CD4-positive, alpha-beta T cell (primary cell): ENCODE measurements at places on chromosomes 2 and 18. TPM values are rescaled to one million over a fixed set of nuclear protein-coding genes. Genes with fewer than 3 reads are reported as not detected.
A peak's percentile ranks its signal among the peaks of the same experiment; 100 is the strongest.

PLGLB2 gene
- total RNA-seq: 1.6 TPM

CETN1 gene
- total RNA-seq: not detected

ANAPC1 gene
- total RNA-seq: 39.5 TPM

SLC9A2 gene
- total RNA-seq: not detected

LAMA1 gene
- total RNA-seq: not detected

TTR gene
- total RNA-seq: not detected

ABCA12 gene
- not detected for total RNA-seq

GRCh38 chr2:73925853-73926492, 707 bp upstream of the DGUOK start:
- peak overlapping the region; percentile 78 for H3K4me3 ChIP-seq
- peak overlapping the region; percentile 97 for H3K27ac ChIP-seq
- H3K4me1 ChIP-seq: peaks cover 38% of the 10 kb centered on the region
- no peak for DNase-seq
- H3K36me3 ChIP-seq: peaks cover 7% of the 10 kb centered on the region
- H3K27me3 ChIP-seq: no peaks in the 10 kb centered on the region

DNA sequence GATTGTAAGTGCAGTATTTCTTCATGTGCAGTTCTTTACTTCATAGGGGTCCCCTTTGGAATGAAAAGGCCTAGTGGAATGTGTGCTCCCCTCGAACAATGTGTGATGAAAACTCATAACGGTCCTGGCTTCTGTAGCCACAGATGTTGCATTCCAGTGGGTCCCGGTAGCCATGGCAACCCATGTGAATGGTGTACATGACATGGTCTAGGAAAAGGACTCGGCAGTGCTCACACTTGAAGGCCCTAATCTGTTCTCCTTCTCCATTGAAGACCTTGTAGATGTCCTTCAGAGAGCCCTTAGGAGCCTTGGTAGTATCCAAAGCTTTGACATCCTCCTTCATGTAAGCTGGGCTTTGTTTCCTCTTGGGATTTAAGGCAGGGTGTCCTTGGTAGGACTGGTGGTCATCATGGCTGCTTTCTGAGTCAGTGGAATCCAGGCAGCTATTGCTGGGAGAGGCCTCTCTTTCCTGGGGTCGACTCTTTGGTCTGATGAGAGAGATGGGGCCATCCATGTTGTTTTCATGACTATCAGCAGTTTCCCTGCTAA, 144.0 kb downstream of the IKZF2 start:
- no peaks in the 10 kb centered on the region for H3K27me3 ChIP-seq
- no peak for DNase-seq
- H3K27ac ChIP-seq: no peak overlapping the region
- no peaks in the 10 kb centered on the region for H3K36me3 ChIP-seq
- no peak overlapping the region for H3K4me3 ChIP-seq
- H3K4me1 ChIP-seq: no peaks in the 10 kb centered on the region

DNA sequence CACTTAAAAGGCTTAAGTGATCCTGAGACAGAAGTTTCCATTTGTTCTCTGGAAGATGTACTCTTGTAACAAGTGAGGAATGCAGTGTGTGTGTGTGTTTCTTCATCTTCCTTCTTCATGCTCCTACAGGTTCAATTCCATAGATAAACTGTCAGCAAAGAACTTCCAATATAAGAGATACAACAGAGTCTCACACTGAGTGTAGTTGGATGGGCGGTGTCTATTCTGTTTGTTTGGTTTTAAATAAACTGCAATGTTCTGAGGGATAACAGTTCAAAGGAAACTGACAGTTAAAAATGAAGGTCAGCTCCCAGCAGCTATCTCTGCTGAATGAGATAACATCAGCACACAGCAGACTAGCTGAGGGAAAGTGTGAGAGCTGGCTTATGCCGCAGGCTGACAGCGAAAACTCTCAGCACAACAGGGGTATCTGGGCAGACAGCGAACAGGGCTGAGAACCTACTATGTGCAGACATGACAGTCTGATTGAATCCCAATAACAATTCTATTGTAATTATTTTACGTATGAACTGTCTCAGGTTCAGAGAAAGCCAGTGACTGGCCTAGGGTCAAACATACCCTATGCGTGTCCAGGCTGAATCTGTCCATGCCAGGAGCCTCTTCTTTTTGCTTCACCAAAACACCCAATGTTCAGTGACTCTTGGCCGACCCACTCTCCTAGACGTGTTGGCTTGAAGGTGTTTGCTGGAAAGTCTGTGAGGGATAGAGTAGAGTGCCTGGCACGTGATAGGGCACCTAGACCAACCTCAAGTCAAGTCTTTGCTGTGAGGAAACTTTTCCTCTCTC, 201.9 kb upstream of the TRIB2 start:
- no peak for DNase-seq
- no peak overlapping the region for H3K4me3 ChIP-seq
- no peaks in the 10 kb centered on the region for H3K36me3 ChIP-seq
- H3K27ac ChIP-seq: peak overlapping the region; percentile 14

- H3K36me3 ChIP-seq: peaks cover 16% of the 10 kb centered on the region
- no peak overlapping the region for H3K27ac ChIP-seq
- no peak overlapping the region for H3K4me3 ChIP-seq
- DNase-seq: no peak
- H3K4me1 ChIP-seq: no peaks in the 10 kb centered on the region
- H3K27me3 ChIP-seq: no peaks in the 10 kb centered on the region
Measured at GRCh38 chr2:3179626-3180025, 198.0 kb downstream of the EIPR1 start.

GRCh38 chr2:133908171-133908570, 339.9 kb upstream of the NCKAP5 start:
- H3K27me3 ChIP-seq: no peaks in the 10 kb centered on the region
- no peak overlapping the region for H3K27ac ChIP-seq
- no peaks in the 10 kb centered on the region for H3K36me3 ChIP-seq
- H3K4me1 ChIP-seq: no peaks in the 10 kb centered on the region
- no peak for DNase-seq
- no peak overlapping the region for H3K4me3 ChIP-seq

DNA sequence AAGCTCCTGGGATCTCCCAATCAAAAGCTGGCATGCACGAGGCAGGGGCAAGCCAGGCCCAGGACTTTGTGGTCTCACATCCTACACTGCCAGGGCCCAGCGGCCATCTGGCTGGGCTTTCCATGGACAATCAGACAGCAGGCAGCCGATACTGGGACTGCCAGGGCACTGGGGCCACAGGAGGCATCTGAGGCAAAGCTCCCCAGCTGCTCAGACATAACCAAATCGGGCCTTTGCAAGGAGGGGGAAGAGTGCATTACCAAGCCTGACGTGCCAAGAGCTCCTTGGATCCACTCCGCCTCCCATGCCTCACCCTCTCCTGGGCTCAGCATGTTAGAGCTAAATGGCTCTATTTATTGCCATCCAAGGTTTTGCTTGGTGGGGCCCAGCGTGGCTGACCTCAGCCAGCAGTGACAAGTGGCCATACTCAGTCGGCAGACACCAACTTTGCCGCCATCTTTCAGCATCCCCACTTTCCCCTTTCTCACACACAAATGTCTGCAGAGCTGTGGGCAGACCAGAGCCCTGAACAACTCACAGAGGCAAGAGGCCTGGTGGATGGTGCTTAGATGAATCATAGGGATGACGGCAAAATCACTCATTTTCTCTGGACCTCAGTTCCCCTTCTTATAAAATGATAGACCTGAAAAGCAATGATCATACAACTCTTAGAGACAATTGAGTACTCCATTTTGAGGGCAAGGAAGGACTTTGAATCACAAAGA, 200.8 kb downstream of the TTC32 start:
- no peaks in the 10 kb centered on the region for H3K27me3 ChIP-seq
- no peak for DNase-seq
- no peak overlapping the region for H3K27ac ChIP-seq
- H3K4me3 ChIP-seq: no peak overlapping the region
- H3K4me1 ChIP-seq: no peaks in the 10 kb centered on the region
- no peaks in the 10 kb centered on the region for H3K36me3 ChIP-seq

- no peak overlapping the region for H3K27ac ChIP-seq
- H3K4me3 ChIP-seq: no peak overlapping the region
- no peaks in the 10 kb centered on the region for H3K27me3 ChIP-seq
- DNase-seq: no peak
Measured at GRCh38 chr2:101860782-101861181, 131.0 kb upstream of the IL1R2 start.

DNA sequence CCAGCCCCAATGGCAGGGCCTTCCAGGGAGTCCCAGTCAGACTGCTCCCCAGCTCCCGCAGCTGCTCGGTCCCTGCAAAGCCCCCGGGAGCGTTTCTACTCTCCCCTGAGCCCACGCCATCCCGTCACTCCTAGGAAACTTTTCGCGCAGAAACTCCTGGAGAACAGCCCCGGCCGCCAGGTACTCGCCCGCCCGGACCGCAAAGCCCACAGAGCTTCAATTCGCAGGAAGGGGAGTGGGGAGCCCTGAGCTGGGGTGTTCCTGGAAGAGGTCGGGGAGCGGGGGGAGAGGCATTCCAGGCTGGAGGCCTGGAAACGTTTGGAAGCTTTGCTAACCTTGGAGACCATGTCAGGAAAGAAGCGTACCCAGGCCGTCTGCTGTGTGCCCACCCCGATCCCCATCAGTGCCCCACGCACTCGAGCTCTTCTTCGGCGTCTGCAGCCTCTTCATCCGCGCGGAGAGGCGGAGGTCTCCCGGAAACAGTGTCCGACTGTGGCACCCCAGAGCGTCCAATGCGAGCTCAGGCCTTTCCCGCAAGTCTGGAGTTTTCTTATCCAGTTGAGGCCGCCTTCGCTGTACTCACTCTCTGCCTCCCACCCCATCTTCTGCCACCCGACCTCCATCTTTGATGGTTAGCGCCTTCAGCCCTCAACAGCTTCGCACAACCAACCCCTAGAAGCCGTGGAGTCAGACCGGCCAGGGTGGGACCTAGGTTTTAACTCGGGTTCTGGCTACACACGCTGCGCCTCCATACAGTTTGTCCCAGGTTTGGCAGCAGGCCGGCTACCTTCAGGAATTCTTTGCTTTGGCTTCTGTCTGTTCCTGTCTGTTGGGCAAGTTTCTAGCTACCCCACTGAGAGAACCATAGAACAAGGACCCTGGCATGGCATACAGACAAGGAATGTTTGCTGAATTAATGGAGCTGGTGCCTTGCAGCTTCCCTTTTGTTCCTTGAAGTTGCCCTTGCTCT, 3.7 kb downstream of the PCGF1 start:
- peaks cover 18% of the 10 kb centered on the region for H3K36me3 ChIP-seq
- peaks cover 60% of the 10 kb centered on the region for H3K27me3 ChIP-seq
- no peak for DNase-seq
- H3K4me3 ChIP-seq: peak overlapping the region; percentile 53
- H3K4me1 ChIP-seq: peaks cover 65% of the 10 kb centered on the region

DNA sequence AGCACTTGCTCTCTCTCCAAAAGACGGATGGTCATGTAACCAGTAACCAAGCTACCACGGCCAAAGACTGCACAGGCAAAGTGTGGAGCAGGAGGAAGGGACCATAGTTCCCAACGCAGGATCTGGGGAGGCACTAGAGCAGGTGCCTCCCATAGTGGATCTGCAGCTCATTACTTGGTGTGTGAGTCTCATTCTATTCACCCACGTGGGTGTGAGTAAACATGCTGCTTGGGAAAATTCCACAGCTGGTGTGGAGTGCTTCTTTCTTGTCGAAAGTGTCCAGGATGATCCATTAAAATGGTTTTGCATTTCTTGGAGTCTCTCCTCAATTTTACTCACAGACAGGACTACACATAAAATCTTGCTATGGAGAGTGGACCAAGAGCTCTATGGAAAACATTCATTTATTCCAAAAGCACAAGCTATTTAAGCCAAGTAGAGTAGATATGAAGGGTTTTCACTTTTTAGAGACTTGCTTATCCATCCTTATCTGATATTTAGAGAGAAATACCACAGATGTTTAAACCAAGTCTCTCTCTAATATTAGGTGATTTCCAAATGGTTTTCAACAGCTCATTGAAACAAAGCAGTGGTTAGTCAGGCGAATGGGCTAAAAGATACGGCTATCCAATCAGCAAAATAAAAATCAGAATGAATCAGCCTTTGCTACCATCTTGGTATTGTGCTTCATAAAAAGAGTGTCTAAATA, 104.3 kb upstream of the CCDC195 start:
- no peak overlapping the region for H3K4me3 ChIP-seq
- H3K27me3 ChIP-seq: no peaks in the 10 kb centered on the region
- H3K27ac ChIP-seq: no peak overlapping the region
- DNase-seq: no peak

- no peaks in the 10 kb centered on the region for H3K36me3 ChIP-seq
- H3K4me3 ChIP-seq: no peak overlapping the region
- H3K27ac ChIP-seq: no peak overlapping the region
- peaks cover 22% of the 10 kb centered on the region for H3K4me1 ChIP-seq
- peak; percentile 39 for DNase-seq
Measured at GRCh38 chr18:58541146-58541788, 87.6 kb downstream of the ALPK2 start.

- H3K4me1 ChIP-seq: no peaks in the 10 kb centered on the region
- peaks cover 31% of the 10 kb centered on the region for H3K27me3 ChIP-seq
- no peak overlapping the region for H3K4me3 ChIP-seq
- no peak overlapping the region for H3K27ac ChIP-seq
- DNase-seq: no peak
- no peaks in the 10 kb centered on the region for H3K36me3 ChIP-seq
Measured at GRCh38 chr2:26671691-26672090, 20.8 kb upstream of the KCNK3 start.

DNA sequence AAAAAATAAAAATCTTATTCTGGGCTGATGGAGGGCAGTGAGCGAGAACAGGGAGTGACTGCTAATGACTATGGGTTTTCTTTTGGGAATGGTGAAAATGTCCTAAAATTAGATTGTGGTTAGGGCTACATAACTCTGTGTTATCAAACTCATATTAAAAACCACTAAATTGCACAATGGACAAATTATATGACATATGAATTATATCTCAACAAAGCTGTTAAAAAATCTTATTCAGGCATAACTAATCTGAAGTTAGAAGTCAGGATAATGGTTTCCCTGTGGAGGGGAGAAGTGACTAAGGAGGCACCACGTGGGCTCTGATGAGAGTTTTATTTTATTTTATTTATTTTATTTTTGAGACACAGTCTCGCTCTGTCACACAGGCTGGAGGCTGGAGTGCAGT, 32.1 kb upstream of the DPP4 start:
- no peaks in the 10 kb centered on the region for H3K27me3 ChIP-seq
- no peaks in the 10 kb centered on the region for H3K36me3 ChIP-seq
- no peak overlapping the region for H3K4me3 ChIP-seq
- no peaks in the 10 kb centered on the region for H3K4me1 ChIP-seq
- no peak for DNase-seq
- no peak overlapping the region for H3K27ac ChIP-seq

- H3K4me3 ChIP-seq: no peak overlapping the region
- H3K27ac ChIP-seq: no peak overlapping the region
- H3K36me3 ChIP-seq: no peaks in the 10 kb centered on the region
Measured at GRCh38 chr2:120103723-120104467, 91.0 kb downstream of the EPB41L5 start.

DNA sequence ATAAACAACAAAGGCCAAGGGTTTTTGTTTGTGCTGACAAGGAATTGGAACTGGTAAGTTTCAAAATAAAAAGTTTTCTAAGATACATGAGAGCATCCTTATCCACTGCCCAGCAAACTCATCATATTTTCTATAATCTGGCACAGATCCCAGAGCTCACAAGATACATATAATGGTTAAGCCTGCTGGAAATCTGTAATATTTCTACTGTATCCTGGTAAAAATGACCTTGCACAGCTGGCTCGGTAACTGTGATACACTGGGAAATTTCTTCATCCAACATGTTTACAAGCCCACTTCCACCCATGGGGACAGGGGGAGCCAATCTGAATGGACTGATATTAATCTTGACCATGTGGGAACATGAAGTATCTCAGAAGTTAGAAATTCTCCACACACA, 425.4 kb upstream of the MMADHC start:
- H3K4me1 ChIP-seq: no peaks in the 10 kb centered on the region
- H3K4me3 ChIP-seq: no peak overlapping the region
- no peaks in the 10 kb centered on the region for H3K36me3 ChIP-seq
- DNase-seq: no peak
